ENCODE measurements at places on chromosomes 16 and 17. TPM values are rescaled to one million over a fixed set of nuclear protein-coding genes. Genes with fewer than 3 reads are reported as not detected.
A peak's percentile ranks its signal among the peaks of the same experiment; 100 is the strongest.

The TNFRSF13B gene
- total RNA-seq = not detected

The LITAF gene
- total RNA-seq = 96.7 TPM

The NOL11 gene
- 57.4 TPM for total RNA-seq

The NATD1 gene
- total RNA-seq = 2.6 TPM

GRCh38 chr17:28796062-28796461, 46.5 kb downstream of the FAM222B start:
- DNase-seq = no peak

DNA sequence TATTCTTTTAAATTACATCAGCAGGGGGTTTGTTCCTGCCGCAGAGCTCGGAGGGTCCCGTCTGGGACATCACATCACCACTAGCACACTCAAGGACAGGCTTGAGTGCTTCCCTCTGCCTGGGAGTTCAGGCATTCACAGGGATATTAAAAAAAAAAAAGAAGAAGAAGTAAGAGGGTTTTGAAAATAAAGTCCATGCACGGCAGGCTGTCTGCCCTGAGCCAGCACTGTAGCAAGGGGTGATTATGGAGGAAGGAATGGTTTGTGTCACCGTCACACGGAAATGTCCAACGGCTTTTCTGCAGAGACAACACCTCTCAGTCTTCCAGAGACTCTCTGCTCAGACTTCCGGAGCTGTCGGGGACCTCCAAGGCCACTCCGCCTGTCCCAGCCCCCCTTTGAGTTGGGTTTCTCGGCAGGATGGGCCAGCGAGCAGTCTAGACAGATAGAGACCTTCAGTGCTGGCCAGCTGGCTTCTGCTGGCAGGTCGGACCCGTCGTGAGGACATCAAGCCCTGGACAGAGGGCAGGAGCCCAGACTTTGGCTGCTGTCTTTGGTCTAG, 33.6 kb downstream of the MEOX1 start:
- peak; percentile 49 for DNase-seq

GRCh38 chr17:4742629-4743028, 2.9 kb upstream of the CXCL16 start:
- no peak for DNase-seq

DNA sequence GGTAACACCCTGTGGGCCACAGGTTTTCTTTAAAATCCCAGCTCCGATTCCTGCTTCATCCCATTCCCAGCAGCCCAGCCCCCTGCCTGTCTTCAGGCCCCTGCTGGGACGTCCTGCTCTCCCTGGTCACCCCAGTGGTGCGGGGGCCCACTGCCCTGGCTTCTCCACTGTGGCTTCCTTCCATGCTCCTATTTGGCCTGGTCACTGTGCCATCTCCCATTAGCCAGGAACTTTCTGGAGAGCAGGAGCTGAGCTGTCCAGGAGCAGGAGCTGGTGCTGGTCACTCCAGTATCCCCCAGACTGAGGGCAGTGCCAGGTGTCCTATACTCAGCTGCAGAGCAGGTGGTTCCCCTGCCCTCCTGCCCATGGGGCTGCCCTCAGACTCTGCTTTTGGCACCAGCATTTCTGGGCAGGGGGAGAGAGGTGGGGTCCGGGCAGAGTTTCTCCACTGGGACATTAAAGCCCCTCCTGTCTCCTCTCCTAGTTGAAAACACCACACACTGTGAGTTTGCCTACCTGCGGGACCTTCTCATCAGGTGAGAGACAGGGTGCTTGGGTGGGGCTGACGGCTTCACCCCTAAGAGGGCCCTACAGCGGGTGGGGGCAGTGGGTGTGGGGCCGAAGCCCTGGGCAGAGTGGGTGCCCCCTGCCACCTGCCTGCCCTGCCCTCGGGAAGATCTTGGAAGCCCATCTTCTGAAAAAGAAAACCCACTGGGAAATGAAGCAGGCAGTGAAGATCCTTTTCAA, 356.2 kb downstream of the SEC14L1 start:
- no peak for DNase-seq

- no peak for DNase-seq
Observed at GRCh38 chr16:78489072-78489471, 389.6 kb downstream of the WWOX start.

GRCh38 chr17:16215965-16216316, 607 bp upstream of the NCOR1 start:
- DNase-seq = peak; percentile 78

DNA sequence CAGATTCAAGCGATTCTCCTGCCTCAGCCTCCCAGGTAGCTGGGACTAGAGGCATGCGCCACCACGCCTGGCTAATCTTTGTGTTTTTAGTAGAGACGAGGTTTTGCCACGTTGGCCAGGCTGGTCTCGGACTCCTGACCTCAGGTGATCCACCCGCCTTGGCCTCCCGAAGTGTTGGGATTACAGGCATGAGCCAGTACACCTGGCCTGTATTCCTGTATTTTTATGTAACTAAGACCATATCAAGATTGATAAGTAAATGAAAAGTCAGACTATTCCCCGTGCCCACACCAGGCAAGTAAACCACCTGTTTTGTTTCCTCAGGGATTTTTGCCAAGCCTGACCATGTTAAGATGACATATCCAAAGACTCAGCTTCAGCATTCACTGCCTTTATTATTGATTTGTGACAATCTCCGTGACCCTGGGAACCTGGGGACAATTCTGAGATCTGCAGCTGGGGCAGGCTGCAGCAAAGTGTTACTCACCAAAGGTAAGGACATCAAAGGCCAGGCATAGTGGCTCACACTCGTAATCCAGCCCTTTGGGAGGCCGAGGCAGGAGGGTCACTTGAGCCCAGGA, 5.6 kb downstream of the MRM3 start:
- no peak for DNase-seq
